ENCODE measurements at places on chromosomes 2 and 18. TPM values are rescaled to one million over a fixed set of nuclear protein-coding genes. Genes with fewer than 3 reads are reported as not detected.

Gene SLC11A1
- 0.09 TPM for total RNA-seq

Gene MOB4
- 38.0 TPM for total RNA-seq

DNA sequence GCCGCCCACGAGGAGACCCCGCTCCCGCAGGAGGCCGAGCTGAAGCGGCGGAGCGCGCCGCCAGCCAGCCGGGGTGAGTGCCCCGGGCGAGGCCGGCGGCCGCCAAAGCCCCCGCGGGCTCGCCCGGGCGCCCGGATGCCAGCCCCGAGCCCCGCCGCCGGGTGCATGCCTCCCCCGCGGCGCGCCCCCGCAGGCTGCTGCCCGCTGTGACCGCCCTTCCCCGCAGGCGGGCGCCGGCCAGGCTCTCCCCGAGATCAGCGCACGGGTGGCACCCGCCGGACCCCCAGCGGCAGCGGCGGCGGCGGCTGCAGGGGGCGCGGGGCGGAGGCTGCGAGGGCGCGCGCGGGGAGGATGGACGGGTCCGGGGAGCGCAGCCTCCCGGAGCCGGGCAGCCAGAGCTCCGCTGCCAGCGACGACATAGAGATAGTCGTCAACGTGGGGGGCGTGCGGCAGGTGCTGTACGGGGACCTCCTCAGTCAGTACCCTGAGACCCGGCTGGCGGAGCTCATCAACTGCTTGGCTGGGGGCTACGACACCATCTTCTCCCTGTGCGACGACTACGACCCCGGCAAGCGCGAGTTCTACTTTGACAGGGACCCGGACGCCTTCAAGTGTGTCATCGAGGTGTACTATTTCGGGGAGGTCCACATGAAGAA lies 470 bp downstream of the KCNF1 start:
- peaks cover 6% of the 10 kb centered on the region for H3K27me3 ChIP-seq
- peaks cover 4% of the 10 kb centered on the region for H3K4me1 ChIP-seq
- DNase-seq, result no peak
- no peaks in the 10 kb centered on the region for H3K36me3 ChIP-seq
- no peak overlapping the region for H3K27ac ChIP-seq

GRCh38 chr2:24877646-24878045 lies 42.4 kb downstream of the ADCY3 start:
- H3K27ac ChIP-seq, result no peak overlapping the region
- H3K27me3 ChIP-seq, result no peaks in the 10 kb centered on the region
- no peak for DNase-seq
- no peaks in the 10 kb centered on the region for H3K4me1 ChIP-seq
- H3K4me3 ChIP-seq, result no peak overlapping the region
- no peaks in the 10 kb centered on the region for H3K36me3 ChIP-seq

DNA sequence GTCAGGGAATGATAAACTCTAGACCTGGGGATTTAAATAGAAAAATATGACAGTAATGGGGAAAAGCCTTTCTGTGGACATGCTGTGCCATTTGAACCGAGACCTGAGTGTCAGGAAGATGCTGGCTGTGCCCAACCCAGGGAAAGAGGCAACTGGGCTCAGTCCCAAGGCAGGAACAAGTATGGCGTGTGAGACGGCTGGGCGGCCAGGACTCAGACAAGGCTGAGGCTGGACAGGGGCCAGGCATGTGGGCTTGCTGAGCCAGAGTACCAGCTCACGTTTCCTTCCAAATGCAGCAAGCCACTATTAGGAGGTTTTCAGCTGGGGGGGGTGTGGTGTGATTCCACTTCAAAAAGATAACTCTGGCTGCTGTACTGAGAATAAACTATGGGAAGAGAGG lies 92.4 kb downstream of the INPP5D start:
- H3K4me1 ChIP-seq, result no peaks in the 10 kb centered on the region
- no peaks in the 10 kb centered on the region for H3K27me3 ChIP-seq

DNA sequence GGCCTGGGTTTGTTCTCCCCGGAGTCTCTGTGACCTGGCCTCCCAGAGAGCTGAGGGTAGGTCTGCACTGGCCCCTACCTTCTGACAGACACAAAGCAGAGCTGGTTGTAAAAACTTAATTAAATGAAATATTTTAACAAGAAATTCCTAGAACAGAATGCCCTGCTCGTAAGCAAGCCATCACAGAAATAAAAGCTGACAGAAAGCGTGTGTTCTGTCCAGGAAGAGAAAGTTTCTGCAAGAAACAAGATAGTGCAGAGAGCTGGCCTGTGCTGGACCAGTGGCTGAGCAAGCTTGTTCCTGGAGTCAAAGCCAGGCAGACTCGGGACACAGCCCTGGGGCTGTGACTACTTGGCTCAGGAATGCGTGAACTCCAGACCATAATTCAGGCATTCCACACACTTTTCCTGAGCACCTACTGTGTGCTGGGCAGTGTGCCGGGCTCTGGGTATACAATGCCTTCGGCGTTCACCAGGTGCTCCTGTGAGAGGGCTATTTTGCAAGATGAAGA lies 51.6 kb downstream of the APOB start:
- no peak for DNase-seq
- no peak overlapping the region for H3K27ac ChIP-seq
- peaks cover 64% of the 10 kb centered on the region for H3K27me3 ChIP-seq
- no peak overlapping the region for H3K4me3 ChIP-seq
- no peaks in the 10 kb centered on the region for H3K4me1 ChIP-seq

DNA sequence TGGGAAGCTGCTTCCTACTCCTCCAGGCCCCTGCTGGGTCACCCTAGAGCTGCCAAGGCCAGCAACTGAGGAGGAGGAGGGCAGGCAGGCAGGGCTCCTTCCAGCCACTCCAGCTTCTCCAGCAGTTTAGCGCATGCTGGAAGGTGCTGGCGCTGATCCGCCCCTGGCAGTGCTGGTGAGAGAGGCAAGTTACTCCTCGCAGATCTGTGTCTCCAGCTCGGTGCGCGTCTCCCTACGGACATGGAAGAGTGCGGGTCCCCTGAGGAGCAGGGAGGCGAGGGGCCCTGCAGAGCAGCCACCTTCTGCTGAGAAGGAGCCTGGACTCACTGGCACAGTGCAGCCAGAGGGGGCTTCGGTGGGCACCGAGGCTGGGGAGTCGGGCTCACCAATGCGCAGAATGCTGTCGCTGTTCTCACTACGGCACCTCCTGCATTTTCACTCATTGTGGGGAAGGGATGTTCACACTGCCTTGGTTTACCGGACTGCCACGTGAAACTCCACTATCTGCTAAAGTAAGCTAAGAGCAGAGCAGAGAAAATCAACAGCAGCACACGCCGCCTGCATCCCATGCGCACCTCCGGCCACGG lies 206.0 kb downstream of the HDAC4 start:
- no peaks in the 10 kb centered on the region for H3K36me3 ChIP-seq
- H3K4me3 ChIP-seq, result no peak overlapping the region
- H3K27ac ChIP-seq, result no peak overlapping the region
- no peaks in the 10 kb centered on the region for H3K27me3 ChIP-seq
- DNase-seq, result no peak
- peaks cover 16% of the 10 kb centered on the region for H3K4me1 ChIP-seq

DNA sequence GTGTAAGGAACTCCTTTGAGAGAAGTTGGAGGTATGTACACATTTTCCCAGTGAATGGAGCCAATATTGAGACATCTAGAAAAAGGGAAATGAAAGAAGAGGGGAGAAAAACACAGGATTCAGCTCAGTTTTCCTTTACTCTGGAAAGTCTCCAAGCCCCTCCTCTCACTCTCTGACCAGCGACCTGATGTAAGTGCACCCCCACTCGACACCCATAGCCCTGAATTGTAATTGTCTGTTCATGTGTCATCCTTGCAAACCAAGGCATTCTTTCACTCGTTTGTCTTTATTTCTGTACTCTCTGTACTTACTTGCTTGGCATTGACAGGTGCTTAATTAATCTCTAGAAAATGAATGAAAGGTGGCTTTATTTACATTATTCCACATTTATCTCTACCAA lies 55.7 kb upstream of the CTAGE1 start:
- H3K4me3 ChIP-seq, result no peak overlapping the region
- peaks cover 53% of the 10 kb centered on the region for H3K27me3 ChIP-seq
- H3K36me3 ChIP-seq, result no peaks in the 10 kb centered on the region
- no peak for DNase-seq

GRCh38 chr2:239157771-239158170 lies 243.0 kb downstream of the HDAC4 start:
- peak; percentile 36 for DNase-seq
- no peaks in the 10 kb centered on the region for H3K4me1 ChIP-seq
- H3K36me3 ChIP-seq, result peaks cover 4% of the 10 kb centered on the region
- H3K27ac ChIP-seq, result no peak overlapping the region
- H3K4me3 ChIP-seq, result no peak overlapping the region

- no peaks in the 10 kb centered on the region for H3K36me3 ChIP-seq
- H3K27me3 ChIP-seq, result no peaks in the 10 kb centered on the region
- H3K27ac ChIP-seq, result peak overlapping the region; percentile 83
- H3K4me1 ChIP-seq, result no peaks in the 10 kb centered on the region
- peak; percentile 94 for DNase-seq
Measured at GRCh38 chr18:11955239-11956029, 25.9 kb upstream of the IMPA2 start.

DNA sequence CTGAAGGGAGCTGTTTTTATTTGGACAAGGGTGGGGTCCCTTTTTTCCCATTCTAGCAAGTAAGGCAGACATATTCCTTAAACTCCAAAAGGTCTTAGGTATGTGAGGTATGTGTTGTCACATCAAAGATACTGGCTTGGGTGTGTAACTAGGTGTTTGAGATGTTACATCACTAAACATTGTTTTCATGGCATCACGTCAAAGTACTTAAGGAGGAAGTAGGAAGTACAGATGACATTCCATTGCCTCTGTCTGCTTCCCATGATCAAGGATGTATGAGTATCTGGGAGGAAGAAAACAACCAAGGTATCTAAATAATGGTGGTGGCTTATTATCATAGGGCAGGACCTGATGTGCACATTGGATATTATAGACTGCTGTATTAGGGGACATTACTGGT lies 39.3 kb downstream of the CD302 start:
- H3K27ac ChIP-seq, result no peak overlapping the region
- H3K4me1 ChIP-seq, result no peaks in the 10 kb centered on the region
- no peak for DNase-seq
- no peak overlapping the region for H3K4me3 ChIP-seq
- H3K36me3 ChIP-seq, result peaks cover 88% of the 10 kb centered on the region

- H3K4me3 ChIP-seq, result no peak overlapping the region
- no peaks in the 10 kb centered on the region for H3K4me1 ChIP-seq
- no peaks in the 10 kb centered on the region for H3K36me3 ChIP-seq
- H3K27me3 ChIP-seq, result no peaks in the 10 kb centered on the region
- no peak for DNase-seq
Measured at GRCh38 chr2:118294063-118294462, 205.8 kb downstream of the INSIG2 start.

DNA sequence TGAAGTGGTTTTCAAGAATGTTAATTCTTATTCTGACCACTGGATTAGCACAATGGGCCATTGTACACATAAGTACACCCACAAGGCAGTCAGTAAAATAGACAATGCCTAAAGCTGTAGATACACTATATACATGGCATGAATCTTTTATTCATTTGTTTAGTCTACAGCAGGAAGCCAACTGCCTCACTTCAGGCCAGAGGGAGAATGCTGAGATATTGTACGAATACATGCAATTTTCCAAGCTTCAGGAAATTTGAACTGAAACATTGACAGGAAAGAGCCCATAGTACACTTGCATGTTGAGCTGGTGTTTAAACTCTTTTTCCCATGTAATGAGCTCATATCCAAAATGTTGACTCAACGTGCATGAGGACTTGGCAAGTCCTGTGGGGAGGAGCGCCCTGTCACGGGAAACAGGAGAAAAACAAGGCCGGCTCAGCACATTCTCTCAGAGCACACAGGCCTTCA lies 111.6 kb upstream of the CYP1B1 start:
- H3K36me3 ChIP-seq, result no peaks in the 10 kb centered on the region
- H3K27me3 ChIP-seq, result no peaks in the 10 kb centered on the region
- H3K27ac ChIP-seq, result no peak overlapping the region
- no peak overlapping the region for H3K4me3 ChIP-seq
- no peak for DNase-seq
- peaks cover 5% of the 10 kb centered on the region for H3K4me1 ChIP-seq
